ENCODE measurements at places on chromosomes 1 and 21.

- DNase-seq: no peak
Measured at GRCh38 chr1:232428786-232429530, 201.0 kb downstream of the SIPA1L2 start.

- no peak for DNase-seq
Measured at GRCh38 chr1:87473203-87473661, 144.6 kb downstream of the LMO4 start.

DNA sequence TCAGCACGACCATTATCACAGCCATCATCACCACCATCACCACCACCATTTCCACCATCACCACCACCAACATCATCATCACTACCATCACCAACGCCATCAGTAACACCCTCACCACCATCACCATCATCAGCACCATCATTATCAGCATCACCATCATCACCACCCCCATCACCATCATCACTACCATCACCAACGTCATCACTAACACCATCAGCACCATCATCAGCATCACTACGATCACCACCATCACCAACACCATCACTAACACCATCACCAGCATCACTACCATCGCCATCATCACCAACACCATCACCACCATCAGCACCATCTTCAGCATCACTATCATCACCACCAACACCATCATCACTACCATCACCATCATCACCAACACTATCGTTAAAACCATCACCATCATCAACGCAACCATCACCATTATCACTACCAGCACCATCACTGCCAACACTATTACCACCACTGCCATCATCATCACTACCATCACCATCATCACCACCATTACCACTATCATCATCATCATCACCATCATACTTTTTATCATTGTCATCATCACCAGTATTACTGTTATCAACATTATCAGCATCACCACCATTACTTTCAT lies 1.3 kb downstream of the TAS1R2 start:
- no peak for DNase-seq

DNA sequence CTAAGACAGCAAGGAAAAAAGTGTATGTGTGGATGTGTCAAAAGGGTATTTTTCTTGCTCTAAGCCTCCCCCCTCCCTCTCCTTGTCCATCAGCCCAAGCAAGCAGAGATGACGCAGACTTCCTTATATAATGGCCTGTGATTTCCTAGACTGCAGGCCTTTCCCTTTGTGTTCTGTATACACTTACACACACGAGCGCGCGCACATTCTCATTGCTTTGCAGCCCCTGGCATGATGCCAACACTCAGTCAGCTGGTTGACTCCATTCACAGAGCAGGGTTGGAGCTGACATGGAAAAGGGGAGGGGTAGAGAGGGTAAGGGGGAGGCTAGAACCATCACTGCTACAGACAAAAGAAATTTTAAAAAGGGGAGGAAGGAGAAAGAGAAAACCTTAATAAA lies 41.8 kb downstream of the GATAD2B start:
- DNase-seq: no peak

DNA sequence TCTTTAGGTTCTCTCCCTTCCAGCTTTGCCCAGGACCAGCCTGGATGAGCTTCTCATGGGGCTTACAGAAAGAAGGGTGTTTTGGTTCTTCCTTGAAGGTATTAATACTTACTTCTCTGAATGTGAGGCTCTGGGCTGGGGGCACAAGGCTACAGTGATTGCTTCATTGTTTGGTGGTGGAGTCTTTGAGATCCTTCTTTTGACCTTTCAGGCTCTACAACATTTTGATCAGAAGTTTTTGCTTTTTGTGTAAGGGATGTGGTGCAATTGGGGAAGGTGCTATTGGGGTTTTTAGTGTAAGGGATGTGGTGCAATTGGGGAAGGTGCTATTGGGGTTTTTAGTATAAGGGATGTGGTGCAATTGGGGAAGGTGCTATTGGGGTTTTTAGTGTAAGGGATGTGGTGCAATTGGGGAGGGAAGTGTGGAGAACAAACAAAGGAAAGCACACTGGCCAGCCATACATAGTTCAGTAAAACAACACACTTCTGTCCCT lies 103.6 kb upstream of the IVNS1ABP start:
- DNase-seq: peak; percentile 49

DNA sequence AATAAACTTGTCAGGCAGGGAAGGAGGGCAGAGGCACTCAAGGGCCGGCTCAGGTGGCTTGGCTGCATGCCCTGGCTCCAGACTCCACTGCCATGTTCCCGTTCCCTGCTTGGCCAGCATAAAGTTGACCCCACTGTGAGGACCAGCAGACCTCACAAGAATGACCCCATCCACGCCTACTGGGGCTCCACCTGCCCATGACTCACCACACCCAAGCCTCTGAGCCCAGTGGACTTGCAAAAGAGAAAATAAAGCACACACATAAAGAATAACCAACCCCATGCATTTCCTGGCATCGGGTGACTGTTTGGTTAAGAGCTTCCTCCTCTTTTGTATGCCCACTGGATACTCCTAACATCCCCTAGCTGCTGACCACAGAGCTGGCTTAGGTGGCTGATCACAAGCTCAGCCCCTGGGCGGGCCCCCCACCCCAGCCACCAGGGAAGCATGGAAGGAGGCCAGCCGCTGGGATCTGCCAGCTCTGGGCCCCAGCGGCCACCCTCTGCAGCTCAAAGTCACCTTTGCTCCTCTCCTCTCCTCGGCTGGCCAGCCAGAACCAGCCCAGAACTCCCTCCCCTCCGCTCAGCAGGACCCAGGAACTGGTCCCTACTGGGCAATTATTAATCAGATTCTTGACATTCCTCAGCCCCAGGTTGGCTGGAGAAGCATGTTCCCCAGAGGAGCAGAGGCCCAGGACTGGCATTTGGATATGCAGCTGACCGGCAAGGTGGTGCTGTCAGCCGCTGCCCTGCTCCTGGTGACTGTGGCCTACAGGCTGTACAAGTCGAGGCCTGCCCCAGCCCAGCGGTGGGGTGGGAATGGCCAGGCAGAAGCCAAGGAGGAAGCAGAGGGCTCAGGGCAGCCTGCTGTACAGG lies at the start of gene KLHDC7A:
KLHDC7A (plus strand) TSS at position 616 of the 875 bp plus-strand sequence; CDS start at position 668, 52 bp downstream.
- DNase-seq: no peak

DNA sequence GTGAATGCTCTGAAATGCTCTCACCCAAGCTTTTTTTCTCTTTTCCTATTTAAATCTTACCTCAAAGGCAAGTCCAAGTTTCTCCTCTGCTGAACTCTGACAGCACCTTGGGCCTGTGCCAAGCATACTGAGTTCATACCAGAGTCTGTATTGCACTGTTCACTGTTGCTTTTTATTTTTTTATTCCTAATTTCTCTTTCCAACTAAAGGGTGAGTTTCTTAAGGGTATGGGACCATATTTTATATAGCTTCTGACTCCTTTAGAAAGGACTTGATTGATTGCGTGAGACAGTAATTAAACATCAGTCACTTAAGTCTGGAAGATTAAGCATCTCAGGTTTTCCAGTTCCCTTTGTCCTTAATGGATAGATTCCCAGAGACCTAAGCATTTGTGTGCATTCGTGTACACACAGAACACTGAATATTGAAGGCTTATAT lies 69.9 kb downstream of the CACHD1 start:
- no peak for DNase-seq

- no peak for DNase-seq
Measured at GRCh38 chr21:36732761-36733160, 33.8 kb downstream of the SIM2 start.

DNA sequence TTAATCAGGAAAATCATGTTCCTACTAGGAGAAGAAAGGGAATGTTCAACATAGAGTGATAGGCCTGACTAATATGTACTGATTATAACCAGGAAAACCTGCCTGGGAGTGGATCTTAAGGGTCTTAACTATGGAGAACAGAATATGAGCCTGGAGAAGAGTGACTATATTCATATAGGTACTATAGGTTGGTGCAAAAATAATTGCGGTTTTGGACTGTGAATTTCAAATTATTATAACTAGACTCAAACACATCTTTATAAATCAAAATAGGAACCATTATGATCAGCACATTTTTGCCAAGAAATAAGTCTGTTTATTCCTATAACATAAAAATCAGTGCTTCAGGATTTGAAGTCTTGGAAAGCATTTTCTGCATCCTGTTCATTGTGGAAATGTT lies 189.8 kb upstream of the ADAMTS5 start:
- DNase-seq: no peak

DNA sequence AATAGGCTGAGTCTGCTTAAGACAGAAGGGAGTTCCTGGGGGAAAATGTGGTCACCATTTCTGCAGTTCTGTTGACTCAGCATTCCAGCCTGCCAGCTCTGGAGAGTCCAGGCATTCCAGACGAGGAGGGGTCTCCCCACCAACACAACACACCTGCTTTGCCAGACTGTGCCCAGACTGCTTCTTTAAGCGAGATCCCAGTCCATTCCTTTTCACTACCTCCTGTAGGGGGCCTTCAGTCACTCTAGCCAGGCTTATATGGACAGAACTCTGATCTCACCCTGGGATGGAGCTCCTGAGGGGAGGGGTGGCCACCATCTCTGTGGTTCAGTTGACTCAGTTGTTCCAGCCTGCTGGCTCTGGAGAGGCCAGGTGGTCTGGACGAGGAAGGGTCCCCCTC lies 48.5 kb downstream of the UBE2U start:
- no peak for DNase-seq

All from activated T-helper 1 cell treated with anti-CD3 and anti-CD28 coated beads, Interleukin-12 subunit alpha, Interleukin-12 subunit beta, Interleukin-2, Interleukin-4 antibody, amounts not matched to agents 30 ng/mL and 10 ng/mL and 1 ng/mL, durations not matched to agents 14 hours and 24 hours and 36 hours (primary cell).